Ovary (tissue), 10 donors: ENCODE measurements at places on chromosomes 1 and 21. TPM values are rescaled to one million over a fixed set of nuclear protein-coding genes. Genes with fewer than 3 reads are reported as not detected.

C21orf91 gene
- total RNA-seq = 7.4 TPM

DNA sequence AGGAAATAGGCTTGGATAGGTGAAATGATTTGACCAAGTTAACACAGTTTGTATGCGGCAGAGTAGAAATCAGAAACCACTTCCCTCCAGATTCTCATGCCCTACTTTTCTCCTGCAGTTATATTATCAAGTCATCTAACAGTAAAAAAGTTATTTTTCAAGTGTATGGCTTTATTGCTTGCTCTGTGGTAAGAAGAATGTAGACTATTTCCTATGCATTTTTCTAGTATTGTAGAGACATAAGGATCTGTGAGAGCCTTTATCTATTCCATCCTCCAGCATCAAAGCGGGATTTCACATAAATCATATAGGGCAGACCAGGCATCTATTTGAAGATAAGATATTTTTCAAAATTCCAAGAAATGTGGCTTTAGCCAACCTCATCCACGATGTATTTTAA, 208.5 kb downstream of the TTLL7 start:
- H3K27me3 ChIP-seq = no peaks in the 10 kb centered on the region
- no peak overlapping the region for H3K4me3 ChIP-seq
- no peaks in the 10 kb centered on the region for H3K36me3 ChIP-seq

DNA sequence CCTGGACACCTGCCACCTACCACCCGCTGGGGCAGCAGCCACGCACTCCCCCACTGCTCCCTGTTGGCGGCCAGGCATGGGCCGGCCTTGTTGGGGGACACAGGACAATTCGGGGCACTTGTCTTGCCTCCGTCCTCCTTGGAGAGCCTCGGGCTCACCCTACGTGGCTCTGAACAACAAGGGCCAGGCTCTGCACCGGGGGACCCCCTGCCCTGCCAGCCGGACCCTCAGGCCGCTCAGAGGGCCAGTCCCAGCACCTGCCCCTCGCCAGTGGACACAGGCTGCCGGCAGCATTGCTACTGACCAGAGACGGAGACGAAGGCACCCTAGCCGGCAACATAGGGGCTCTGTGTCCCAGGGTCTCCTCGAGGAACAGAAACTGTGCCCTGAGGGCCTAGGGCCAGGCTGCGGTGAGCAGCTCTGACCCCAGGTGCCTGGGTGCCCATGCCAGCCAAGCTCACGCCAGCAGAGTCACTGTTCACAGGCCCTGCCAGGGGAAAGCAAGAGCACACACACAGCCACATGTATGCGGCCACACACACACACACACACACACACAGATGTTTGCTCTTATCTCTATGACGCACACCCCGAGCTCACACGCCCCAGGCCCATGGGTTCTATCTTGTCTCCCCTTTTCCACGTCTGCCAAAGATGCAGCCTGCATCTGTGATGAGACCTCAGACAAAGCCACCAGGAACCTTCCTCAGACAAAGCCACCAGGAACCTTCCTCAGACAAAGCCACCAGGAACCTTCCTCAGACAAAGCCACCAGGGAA, 45.9 kb downstream of the MORN1 start:
- peak; percentile 6 for DNase-seq
- H3K4me3 ChIP-seq = no peak overlapping the region
- no peaks in the 10 kb centered on the region for H3K4me1 ChIP-seq

- no peak overlapping the region for H3K27ac ChIP-seq
- H3K27me3 ChIP-seq = no peaks in the 10 kb centered on the region
- DNase-seq = no peak
- no peaks in the 10 kb centered on the region for H3K4me1 ChIP-seq
- no peak overlapping the region for H3K4me3 ChIP-seq
Observed at GRCh38 chr1:96090134-96090533, 631.5 kb upstream of the PTBP2 start.

GRCh38 chr21:42351626-42352440, 1.0 kb upstream of the TFF2 start:
- DNase-seq = no peak
- H3K27ac ChIP-seq = no peak overlapping the region
- no peaks in the 10 kb centered on the region for H3K36me3 ChIP-seq
- no peaks in the 10 kb centered on the region for H3K4me1 ChIP-seq
- no peaks in the 10 kb centered on the region for H3K27me3 ChIP-seq

VSIG8 gene
- total RNA-seq = 0.20 TPM

DNA sequence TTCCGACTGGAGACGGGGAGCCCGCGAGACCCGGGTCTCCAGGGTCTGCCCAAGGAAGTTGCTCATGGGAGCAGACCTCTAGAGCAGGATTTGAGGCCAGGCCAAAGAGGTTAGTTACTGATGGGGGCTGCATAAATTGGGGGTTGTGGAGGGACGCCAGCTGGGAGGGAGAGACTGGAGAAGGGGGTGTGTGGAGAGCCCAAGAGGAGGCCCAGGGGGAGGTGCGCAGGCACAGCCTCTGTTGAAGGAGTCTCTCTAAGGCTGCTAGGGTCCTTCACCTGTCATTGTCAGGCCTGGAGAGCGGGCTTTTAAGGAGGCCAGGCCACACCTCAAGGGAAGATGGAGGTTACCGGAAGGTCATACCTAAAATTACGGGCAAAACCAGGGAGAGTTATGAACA, 363 bp downstream of the PLA2G5 start:
- peak overlapping the region; percentile 1 for H3K27ac ChIP-seq
- H3K27me3 ChIP-seq = no peaks in the 10 kb centered on the region
- H3K4me3 ChIP-seq = peak overlapping the region; percentile 6
- peaks cover 4% of the 10 kb centered on the region for H3K4me1 ChIP-seq

GRCh38 chr1:209038735-209039134, 544.8 kb upstream of the CAMK1G start:
- no peak overlapping the region for H3K27ac ChIP-seq
- H3K27me3 ChIP-seq = no peaks in the 10 kb centered on the region
- H3K36me3 ChIP-seq = no peaks in the 10 kb centered on the region
- no peak for DNase-seq
- H3K4me1 ChIP-seq = peaks cover 4% of the 10 kb centered on the region
- H3K4me3 ChIP-seq = no peak overlapping the region

SLC1A7 gene
- total RNA-seq = not detected

TNFRSF8 gene
- 0.40 TPM for total RNA-seq

- DNase-seq = no peak
- H3K27me3 ChIP-seq = no peaks in the 10 kb centered on the region
- H3K4me1 ChIP-seq = no peaks in the 10 kb centered on the region
- no peaks in the 10 kb centered on the region for H3K36me3 ChIP-seq
- no peak overlapping the region for H3K4me3 ChIP-seq
- H3K27ac ChIP-seq = no peak overlapping the region
Observed at GRCh38 chr1:66494482-66494881, 39.5 kb upstream of the SGIP1 start.

- no peaks in the 10 kb centered on the region for H3K36me3 ChIP-seq
- no peak overlapping the region for H3K4me3 ChIP-seq
- no peaks in the 10 kb centered on the region for H3K4me1 ChIP-seq
- no peak overlapping the region for H3K27ac ChIP-seq
- H3K27me3 ChIP-seq = no peaks in the 10 kb centered on the region
- no peak for DNase-seq
Observed at GRCh38 chr1:21188235-21188634, 11.5 kb upstream of the EIF4G3 start.

INSRR gene
- total RNA-seq = not detected

WNT3A gene
- not detected for total RNA-seq

KRTAP19-1 gene
- not detected for total RNA-seq

DNA sequence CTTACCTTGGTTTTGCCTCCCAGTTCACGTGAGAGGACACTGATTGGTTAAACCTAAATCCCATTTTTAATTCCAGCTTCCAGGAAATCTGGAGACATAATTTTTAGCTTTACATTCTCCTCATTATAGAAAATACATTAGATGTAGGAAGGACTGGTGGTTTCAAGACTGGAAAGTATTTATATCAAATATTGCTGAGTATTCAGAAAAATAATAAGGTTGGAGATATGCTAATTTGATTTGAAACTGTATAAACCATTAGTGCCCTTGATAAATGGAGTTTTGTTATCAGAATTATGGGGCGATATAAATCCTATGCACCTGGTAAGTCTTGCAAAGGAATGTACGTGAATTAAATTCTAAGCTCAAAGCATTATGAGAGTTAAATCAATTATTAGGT, 218.0 kb upstream of the ADGRL4 start:
- no peaks in the 10 kb centered on the region for H3K4me1 ChIP-seq
- no peak for DNase-seq
- no peak overlapping the region for H3K4me3 ChIP-seq
- H3K27ac ChIP-seq = no peak overlapping the region
- H3K27me3 ChIP-seq = no peaks in the 10 kb centered on the region

GRCh38 chr1:109259674-109260557, 10.6 kb downstream of the CELSR2 start:
- no peak for DNase-seq
- no peaks in the 10 kb centered on the region for H3K4me1 ChIP-seq
- H3K36me3 ChIP-seq = no peaks in the 10 kb centered on the region
- H3K27me3 ChIP-seq = no peaks in the 10 kb centered on the region
- no peak overlapping the region for H3K27ac ChIP-seq
- H3K4me3 ChIP-seq = no peak overlapping the region

DNA sequence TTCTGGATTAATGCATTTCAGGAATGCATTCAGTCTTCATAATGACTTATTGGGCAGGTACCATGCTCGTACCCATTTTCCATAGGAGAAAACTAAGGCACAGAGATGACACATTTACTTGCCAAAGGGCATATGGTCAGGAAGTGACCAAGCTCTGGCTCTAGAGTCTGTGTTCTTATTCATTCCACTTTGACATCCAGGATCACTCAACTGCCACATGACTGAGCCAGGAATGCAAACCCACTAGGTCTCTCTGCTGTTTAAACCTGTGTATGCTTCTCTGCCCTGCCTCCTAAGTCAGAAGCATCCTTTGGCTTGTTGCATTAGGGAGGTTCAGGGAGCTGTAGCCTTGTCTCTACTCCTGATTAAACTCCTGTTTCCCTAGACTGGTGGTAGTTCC, 7.5 kb downstream of the KAZN start:
- H3K27ac ChIP-seq = no peak overlapping the region
- no peaks in the 10 kb centered on the region for H3K27me3 ChIP-seq
- H3K36me3 ChIP-seq = no peaks in the 10 kb centered on the region

DNA sequence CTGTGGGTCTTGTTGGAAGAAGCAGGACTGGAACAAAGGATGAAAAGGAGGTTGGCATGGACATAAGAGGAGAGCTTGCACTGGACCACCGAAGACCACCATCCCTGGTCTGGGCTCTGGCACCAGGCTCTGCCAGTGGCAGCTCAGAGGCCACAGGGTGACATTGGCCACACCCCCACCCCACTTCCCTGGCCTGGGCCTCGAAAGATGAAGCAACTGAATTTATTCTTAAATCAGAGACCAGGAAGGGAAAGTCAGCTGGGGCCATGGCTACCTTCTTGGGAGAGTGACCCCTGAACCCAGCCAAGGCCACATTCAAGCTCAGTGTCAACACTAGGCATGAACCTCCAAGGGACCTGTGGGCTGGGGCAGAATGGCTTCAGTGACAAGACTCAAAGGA, 4.0 kb downstream of the KLHDC7A start:
- no peaks in the 10 kb centered on the region for H3K36me3 ChIP-seq
- no peak overlapping the region for H3K27ac ChIP-seq
- no peak for DNase-seq
- H3K27me3 ChIP-seq = no peaks in the 10 kb centered on the region
- H3K4me3 ChIP-seq = no peak overlapping the region
- H3K4me1 ChIP-seq = no peaks in the 10 kb centered on the region

ATP5PB gene
- 143 TPM for total RNA-seq

DNA sequence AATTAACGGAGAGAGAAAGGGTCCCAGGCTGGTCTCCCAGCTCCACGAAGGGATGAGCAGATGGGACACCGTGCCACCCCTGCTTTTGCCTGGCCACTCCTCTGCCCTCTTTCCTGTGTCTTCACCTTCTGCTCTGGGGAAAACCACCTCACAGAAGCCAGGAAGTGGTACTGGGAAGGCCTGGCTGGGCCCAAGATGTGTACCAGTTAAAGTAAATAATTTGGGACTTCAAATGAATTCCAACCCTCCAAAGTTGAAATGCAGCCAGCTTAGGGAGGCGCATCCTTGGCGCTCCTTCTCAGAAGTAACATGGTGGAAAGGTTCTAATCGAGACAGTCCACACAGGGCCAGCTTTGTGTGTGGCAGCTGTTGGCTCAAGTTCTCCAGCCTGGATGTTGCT, 45.7 kb downstream of the MAP3K21 start:
- H3K36me3 ChIP-seq = no peaks in the 10 kb centered on the region
- no peak overlapping the region for H3K4me3 ChIP-seq
- H3K4me1 ChIP-seq = no peaks in the 10 kb centered on the region
- H3K27ac ChIP-seq = no peak overlapping the region
- H3K27me3 ChIP-seq = no peaks in the 10 kb centered on the region
- no peak for DNase-seq

DNA sequence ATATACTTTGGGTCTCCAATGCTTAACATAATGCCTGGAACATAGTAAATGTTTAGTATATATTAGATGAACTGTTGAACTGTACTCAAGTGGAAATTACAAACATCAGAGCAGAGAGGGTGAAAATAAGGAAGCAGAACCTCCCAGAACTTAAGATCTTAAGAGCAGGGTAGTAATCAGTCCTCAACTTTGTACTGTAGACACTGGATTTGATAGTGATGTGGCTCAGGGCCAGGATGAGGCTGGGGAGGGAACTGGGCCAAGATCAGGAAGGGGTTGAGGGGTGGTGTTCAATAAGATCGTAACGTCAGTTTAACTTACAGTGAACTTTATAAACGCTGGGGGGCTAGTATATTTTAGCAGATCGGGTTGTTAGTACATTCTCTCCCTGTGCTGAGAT, 15.4 kb downstream of the MPZL1 start:
- DNase-seq = no peak
- no peaks in the 10 kb centered on the region for H3K27me3 ChIP-seq
- no peak overlapping the region for H3K27ac ChIP-seq
- peaks cover 8% of the 10 kb centered on the region for H3K4me1 ChIP-seq

FMN2 gene
- 0.60 TPM for total RNA-seq

- no peak overlapping the region for H3K4me3 ChIP-seq
- DNase-seq = no peak
- peaks cover 3% of the 10 kb centered on the region for H3K4me1 ChIP-seq
Observed at GRCh38 chr1:248817065-248817464, 8.7 kb downstream of the SH3BP5L start.

GUCA2B gene
- not detected for total RNA-seq

- no peaks in the 10 kb centered on the region for H3K4me1 ChIP-seq
- no peak for DNase-seq
- H3K27ac ChIP-seq = no peak overlapping the region
- no peaks in the 10 kb centered on the region for H3K36me3 ChIP-seq
- H3K27me3 ChIP-seq = no peaks in the 10 kb centered on the region
Observed at GRCh38 chr1:18866314-18866713, 6.9 kb upstream of the TAS1R2 start.

DNA sequence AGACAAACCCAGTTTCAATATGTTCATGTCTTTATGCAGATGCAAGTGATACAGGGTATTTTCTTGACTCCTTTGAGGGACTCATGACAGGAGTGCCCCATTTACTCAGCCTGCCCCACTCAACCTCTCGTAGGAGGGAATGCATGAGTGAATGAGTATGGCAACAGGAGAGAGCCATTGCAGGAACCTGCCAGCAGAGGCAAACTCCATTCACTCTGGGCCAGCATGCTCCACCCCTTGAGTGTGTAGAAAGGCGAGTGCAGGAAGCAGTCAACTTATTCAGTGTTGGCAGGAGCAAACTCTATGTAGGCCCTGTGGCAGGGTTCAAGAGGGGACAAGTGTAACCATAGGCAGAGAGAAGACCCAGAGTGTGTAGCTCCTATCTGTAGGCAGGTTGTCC, 1526.3 kb downstream of the PLA2G4A start:
- H3K27me3 ChIP-seq = no peaks in the 10 kb centered on the region
- no peaks in the 10 kb centered on the region for H3K4me1 ChIP-seq
- no peak overlapping the region for H3K27ac ChIP-seq
- H3K4me3 ChIP-seq = no peak overlapping the region

GRCh38 chr1:186207391-186208085, 167.5 kb downstream of the TPR start:
- no peak overlapping the region for H3K27ac ChIP-seq
- H3K27me3 ChIP-seq = no peaks in the 10 kb centered on the region
- DNase-seq = no peak
- H3K36me3 ChIP-seq = no peaks in the 10 kb centered on the region
- H3K4me1 ChIP-seq = no peaks in the 10 kb centered on the region

PROK1 gene
- total RNA-seq = 39.4 TPM
